Foreskin keratinocyte (primary cell): ENCODE measurements at places on chromosomes 11 and 22. TPM values are rescaled to one million over a fixed set of nuclear protein-coding genes. Genes with fewer than 3 reads are reported as not detected.

The TYR gene
- total RNA-seq = 0.04 and 0.20 TPM in 2 replicates

The POU2AF2 gene
- total RNA-seq = not detected in 2 replicates

The OR8A1 gene
- total RNA-seq = not detected in 2 replicates

The SYCE3 gene
- total RNA-seq = 0.41 TPM in 1 of 2 replicates, not detected in the other

The OR10A2 gene
- total RNA-seq = not detected in 2 replicates

The SUSD2 gene
- total RNA-seq = 0.03 and 0.04 TPM in 2 replicates

The MIF gene
- 887 and 900 TPM in 2 replicates for total RNA-seq

The KRTAP5-5 gene
- not detected in 2 replicates for total RNA-seq

The ACR gene
- not detected in 2 replicates for total RNA-seq

The GSC2 gene
- not detected in 2 replicates for total RNA-seq

The MS4A6E gene
- total RNA-seq = not detected in 2 replicates

The NEFH gene
- total RNA-seq = 1.6 and 1.9 TPM in 2 replicates

The PGA5 gene
- total RNA-seq = not detected in 2 replicates

The P2RX6 gene
- total RNA-seq = 0.21 and 0.24 TPM in 2 replicates

The RPL27A gene
- 1,979 and 2,135 TPM in 2 replicates for total RNA-seq

The MS4A15 gene
- not detected in 2 replicates for total RNA-seq

The C1QTNF5 gene
- total RNA-seq = not detected in 2 replicates

The CCDC188 gene
- total RNA-seq = not detected in 2 replicates

The NUMA1 gene
- total RNA-seq = 97.7 and 101 TPM in 2 replicates

The VSTM5 gene
- total RNA-seq = 0.11 and 0.14 TPM in 2 replicates

The STK33 gene
- total RNA-seq = 0.39 and 0.54 TPM in 2 replicates

The GAL gene
- 1.3 and 1.6 TPM in 2 replicates for total RNA-seq

The TNNT3 gene
- total RNA-seq = not detected in 2 replicates

The CYTH4 gene
- total RNA-seq = 0.04 and 0.17 TPM in 2 replicates

The KCNJ1 gene
- 0.03 TPM in 1 of 2 replicates, not detected in the other for total RNA-seq

The CHRNA10 gene
- 0.42 and 0.51 TPM in 2 replicates for total RNA-seq

The KCNQ1OT1 gene
- 0.25 and 0.34 TPM in 2 replicates for total RNA-seq

The MMP7 gene
- total RNA-seq = 0.11 TPM in 1 of 2 replicates, not detected in the other

The CTTN gene
- 256 and 264 TPM in 2 replicates for total RNA-seq

The CDKN1C gene
- 2.4 and 3.2 TPM in 2 replicates for total RNA-seq

The SLC6A5 gene
- total RNA-seq = not detected in 2 replicates

The PHF21B gene
- total RNA-seq = 0.14 and 0.27 TPM in 2 replicates

The TPP1 gene
- 36.3 and 43.3 TPM in 2 replicates for total RNA-seq

The MCM5 gene
- 91.0 and 94.1 TPM in 2 replicates for total RNA-seq

The C11orf65 gene
- total RNA-seq = 0.31 and 0.95 TPM in 2 replicates
